ENCODE measurements at places on chromosomes 13 and 19. TPM values are rescaled to one million over a fixed set of nuclear protein-coding genes. Genes with fewer than 3 reads are reported as not detected.

DNA sequence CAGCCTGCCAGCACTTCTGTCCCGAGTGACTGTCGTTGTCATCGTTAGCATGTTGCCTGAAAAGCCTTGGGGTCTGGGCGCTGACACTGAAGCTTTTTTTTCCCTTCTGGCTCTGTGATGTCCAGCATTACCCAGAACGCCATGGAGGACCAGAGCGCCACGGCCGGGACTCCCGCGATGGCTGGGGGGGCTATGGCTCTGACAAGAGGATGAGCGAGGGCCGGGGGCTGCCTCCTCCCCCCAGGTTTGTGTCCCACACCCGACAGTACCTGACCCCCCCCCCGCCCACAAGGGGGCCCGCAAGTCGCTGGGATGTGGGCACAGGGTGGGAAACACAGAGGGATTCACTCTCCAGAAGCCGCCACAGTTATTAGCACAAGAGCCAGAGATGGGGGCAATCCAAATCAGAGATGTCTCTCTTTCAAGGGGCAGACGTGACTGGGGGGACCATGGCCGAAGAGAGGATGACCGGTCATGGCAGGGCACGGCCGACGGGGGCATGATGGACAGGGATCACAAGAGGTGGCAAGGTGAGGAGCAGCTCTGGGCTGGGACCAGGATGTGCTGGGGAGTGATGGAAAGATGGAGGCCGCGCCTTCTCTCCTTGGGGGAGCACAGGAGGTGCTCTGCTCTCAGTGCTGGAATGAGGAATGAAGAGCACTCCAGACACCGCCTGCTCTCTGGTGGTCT lies 13.2 kb downstream of the MICOS13 start:
- DNase-seq: no peak

The SMAD9 gene
- total RNA-seq: 11.2 TPM

GRCh38 chr19:50333737-50334617 lies 4.8 kb upstream of the KCNC3 start:
- DNase-seq: peak; percentile 52

DNA sequence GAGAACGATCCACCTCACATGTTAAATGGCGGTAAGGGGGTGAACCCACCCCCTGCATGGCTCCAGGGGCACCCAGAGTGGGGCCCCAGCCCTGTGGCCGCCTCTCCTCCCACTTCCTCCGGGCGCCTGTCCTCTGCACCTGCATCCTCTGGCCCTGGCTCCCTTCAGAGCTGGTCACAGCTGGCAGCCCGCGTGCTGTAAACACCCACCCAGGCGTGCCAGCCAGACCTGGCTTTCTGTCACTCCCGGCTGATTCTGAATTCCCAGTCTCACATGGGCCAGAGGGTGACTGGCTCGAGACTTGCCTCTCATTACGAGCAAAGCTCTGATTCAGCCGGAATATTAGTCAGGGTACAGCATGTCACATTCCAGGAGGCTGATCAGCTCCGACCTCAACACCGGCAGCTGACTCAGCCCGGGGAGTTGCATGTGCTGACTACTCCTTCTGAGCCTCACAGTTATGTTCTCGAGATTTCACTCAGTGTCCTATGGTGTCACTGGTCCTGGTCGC lies 75.1 kb downstream of the GNG7 start:
- DNase-seq: no peak

- DNase-seq: no peak
These were observed 377.0 kb downstream of the OLFM4 start for GRCh38 chr13:53405616-53406015.

The SMIM17 gene
- 0.20 TPM for total RNA-seq

GRCh38 chr13:109332506-109333499 lies 453.6 kb downstream of the IRS2 start:
- no peak for DNase-seq

The PCDH17 gene
- 3.3 TPM for total RNA-seq

- no peak for DNase-seq
These were observed 27.2 kb upstream of the POU4F1 start for GRCh38 chr13:78630511-78630910.

The POGLUT2 gene
- total RNA-seq: 15.3 TPM

The COX7A1 gene
- total RNA-seq: 43.5 TPM

All from skin of body (tissue), 3 donors.